CD4-positive, alpha-beta T cell treated with Interleukin-4 for 4 hours (primary cell): ENCODE measurements at places on chromosomes 16 and 17.

DNA sequence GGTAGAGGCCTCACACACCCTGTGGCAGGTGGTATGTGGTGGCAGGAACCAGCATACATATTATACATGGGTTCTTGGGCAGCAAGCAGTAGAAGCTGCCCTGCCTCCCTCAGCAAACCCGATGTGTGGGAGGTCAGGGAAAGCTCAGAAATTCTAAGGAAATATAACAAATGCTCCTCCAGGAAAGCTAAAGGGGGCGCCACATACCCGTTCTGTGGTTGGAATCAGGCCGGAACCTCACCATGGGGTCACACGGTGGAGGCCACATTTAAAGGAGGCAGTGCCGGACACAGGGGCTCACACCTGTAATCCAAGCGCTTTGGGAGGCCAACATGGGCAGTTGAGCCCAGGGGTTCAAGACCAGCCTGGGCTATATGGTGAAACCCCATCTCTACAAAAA is 12.4 kb upstream of the KATNB1 start:
- DNase-seq = no peak

DNA sequence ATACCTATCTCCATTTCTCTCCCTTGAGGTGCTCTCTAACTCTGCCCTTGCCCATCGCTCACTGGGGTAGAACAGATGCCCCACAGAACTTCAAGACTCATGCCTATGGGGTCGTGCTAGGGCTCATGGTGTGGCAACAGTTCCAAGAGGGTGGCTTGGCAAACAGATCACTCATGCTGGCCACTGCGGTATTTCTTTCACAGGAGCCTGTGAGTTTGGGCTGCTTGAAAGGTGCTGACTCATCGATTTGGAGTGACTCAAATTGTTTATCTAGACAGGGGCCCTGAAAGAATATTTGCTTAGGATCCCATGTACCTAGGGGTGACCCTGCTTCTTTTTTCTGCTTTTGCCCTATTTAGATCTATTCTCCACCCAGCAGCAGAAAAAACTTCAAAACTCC is 69.9 kb downstream of the IRX5 start:
- DNase-seq = no peak

GRCh38 chr16:17331071-17331607 is 139.6 kb downstream of the XYLT1 start:
- DNase-seq = no peak

GRCh38 chr16:89600956-89601355 is 12.5 kb upstream of the DPEP1 start:
- no peak for DNase-seq

DNA sequence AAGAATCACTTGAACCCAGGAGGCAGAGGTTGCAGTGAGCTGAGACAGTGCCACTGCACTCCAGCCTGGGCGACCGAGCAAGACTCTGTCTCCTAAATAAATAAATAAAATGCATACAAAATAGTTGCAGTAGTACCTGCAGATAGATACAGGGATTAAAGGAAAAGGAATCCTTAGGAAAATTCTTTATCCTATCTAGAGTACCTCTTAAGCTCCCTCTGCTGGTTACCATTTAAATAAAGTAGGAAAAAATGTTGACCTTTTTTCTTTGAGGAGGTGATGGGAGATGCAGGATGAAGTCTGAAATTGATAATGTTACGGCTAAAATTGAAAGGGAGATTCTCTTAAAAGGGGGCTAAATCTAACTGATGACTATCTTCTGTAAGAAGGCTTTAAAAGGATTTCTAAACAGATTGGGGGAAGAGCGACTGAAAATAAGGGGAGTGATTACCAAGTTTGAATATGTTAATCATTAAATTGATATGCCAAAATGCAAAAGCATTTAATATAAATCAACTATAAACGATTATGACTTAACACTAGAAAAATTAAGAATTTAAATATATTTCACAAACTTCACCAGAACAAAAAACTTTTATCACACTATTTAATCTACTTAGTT is 29.4 kb downstream of the C16orf87 start:
- DNase-seq = no peak

GRCh38 chr17:81412490-81413093 is 17.3 kb downstream of the BAHCC1 start:
- peak; percentile 49 for DNase-seq

GRCh38 chr17:38867179-38867967 is 2.5 kb upstream of the LASP1 start:
- DNase-seq = peak; percentile 62

DNA sequence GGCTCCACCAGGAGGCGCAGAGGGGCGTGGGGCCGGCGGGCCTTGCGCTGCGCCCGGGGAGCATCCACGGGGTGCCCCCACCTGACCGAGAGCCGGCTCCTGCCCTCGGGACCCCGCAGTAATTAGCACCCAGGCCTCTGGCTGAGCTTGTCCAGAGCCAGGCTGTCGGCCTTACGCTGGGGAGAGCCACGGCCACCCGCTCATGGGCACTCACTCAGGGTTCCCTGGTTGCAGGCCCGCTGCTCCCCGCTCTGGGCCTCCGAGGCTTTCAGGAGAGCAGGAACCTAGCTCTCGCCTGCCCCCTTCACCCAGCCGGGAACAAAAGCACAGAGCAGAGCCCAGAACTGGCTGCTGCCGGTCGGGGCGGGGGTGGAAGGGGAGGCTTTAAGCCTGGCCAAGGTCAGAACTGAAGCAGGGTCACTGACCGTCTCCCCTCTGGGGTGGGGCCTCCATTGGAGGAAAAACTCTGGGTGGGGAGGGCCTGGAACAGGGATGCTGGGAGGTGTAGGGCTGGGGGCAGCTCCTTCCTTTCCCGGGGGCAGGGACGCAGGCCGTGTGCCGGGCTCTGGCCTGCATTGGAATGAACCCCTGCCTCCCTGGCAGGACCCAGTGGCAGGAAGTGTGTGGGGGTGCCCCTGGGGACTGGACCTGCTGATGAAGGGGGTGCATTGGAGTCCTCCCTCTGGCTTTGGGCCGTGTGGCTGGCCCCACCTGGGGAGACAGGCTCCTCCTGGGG is 12.3 kb downstream of the GLIS2 start:
- DNase-seq = no peak

GRCh38 chr16:57577691-57578224 is 35.3 kb downstream of the ADGRG5 start:
- peak; percentile 45 for DNase-seq

DNA sequence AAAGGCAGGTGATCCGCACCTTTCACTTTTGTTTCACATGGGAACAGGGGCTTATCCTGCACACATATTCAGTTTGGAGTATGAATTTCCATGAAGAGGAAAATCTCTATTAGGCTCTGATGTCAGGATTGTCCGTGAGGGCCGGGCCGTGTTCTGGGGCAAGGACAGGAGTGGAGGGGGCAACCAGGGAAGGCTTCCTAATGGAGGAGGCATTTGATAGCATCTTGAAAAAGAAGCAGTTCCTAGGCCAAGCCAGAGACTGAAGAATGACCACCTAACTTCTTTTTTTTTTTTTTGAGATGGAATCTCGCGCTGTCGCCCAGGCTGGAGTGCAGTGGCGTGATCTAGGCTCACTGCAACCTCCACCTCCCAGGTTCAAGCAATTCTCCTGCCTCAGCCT is 174.2 kb downstream of the SEC14L1 start:
- no peak for DNase-seq

DNA sequence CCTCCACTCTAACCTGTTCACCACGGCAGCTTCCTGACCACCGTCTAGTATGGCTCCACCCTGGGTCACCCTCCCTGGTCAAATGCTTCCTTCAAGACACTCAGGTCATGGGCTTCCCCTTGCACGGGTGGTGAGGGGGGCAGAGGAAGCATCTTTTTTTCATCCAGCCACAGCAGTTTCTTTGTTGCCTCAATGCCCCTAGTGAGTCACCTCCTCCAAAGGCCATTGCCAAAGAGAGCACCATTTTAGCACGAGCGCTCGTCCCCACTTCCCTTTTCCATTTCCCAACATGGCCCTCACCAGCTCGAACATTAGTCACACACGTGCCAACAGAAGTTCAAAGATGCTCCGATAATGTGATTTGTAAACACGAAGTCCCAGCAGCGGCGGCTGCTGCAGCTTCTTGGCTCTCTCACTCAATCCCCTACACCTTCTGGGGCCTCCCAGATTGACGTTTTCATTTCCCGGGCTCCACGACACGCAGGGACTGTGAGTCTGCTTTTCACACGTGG is 134.6 kb downstream of the GAS7 start:
- peak; percentile 27 for DNase-seq

GRCh38 chr16:67932462-67932840 is 789 bp upstream of the CTRL start:
- no peak for DNase-seq

DNA sequence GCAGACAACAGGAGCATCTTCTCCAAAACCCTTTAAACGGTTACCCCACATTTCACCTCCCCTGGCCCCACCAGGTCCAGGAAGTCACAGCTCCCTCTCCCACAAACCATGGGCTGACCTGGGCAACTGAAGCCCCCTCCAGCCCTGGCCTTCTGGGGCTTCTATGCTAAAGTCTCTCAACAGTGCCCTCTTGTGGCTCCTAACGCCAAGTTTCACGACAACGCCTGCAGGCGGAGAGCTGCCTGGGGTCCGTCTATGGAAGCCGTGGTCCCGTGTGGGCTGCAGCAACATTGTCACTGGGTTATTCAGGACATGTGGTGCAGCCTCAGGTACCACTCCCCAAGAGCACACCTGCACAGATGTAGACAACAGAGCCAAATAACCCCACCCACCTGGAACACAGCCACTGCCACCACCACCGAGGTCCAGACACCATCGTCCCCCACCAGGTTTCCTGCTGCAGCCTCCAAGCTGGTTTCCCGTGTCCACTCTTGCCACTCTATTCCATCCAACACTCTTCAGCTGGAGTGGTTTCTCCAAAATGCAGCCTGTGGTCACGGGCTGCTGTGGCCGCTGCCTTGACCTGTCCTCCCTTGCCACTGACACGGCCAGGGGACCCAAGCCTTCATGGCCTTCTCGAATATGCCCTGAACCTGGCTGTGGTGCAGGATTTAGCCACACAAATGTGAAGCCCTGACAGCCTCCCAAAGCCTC is 19.1 kb downstream of the C16orf95 start:
- DNase-seq = peak; percentile 26

DNA sequence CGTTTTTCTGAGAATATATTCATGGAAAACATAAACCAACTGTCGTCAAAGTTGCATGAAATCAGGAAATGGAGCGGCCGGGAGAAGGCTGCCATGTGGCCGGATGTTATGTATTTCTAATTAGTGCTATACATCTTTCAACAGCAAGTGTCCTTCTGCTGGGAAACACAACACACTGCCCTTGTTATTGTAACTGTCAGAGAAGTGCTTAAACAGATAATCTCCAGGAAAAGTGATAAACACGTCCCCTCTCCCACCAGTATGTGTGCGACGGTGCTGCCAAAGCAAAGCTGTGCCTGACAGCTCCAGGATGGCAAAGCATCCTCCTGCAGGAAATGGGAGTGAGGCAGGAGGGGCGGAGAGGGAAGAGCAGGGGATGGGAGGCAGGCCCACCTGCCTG is 111.8 kb downstream of the SMG6 start:
- DNase-seq = no peak

DNA sequence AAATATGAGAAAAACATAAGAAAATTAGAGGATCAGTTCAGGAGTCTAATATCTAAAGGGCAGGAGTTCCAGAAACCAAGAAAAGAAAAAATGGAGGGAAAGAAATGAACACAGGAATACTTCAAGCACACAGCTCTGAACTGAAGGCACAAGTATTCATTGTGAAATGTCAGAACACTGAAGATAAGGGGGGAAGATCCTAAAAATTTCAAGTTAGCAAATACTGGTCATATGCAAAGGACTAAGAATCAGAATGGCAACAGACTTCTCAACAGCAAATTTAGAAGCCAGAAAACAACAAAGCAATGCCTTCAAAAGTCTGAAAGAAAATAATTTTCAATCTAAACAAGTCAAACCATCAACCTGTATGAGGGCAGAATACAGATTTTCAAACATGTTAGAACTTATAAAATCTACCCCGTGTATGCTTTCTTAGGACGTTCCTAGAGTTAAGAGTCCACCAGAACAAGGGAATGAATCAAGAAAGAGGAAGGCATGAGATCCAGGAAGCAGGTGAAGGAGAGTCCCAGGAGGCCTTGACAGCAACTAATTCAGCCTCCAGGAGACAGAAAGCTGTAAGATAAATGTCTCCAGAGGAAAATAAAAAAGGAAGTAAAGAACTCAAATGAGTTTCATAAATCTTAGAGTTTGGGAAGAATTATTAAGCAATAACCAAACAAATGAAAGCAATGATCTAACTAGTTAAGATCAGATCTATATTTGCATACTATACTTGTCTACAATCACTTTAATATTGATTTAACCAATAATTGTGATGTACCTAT is 2.8 kb downstream of the BRD7 start:
- no peak for DNase-seq

DNA sequence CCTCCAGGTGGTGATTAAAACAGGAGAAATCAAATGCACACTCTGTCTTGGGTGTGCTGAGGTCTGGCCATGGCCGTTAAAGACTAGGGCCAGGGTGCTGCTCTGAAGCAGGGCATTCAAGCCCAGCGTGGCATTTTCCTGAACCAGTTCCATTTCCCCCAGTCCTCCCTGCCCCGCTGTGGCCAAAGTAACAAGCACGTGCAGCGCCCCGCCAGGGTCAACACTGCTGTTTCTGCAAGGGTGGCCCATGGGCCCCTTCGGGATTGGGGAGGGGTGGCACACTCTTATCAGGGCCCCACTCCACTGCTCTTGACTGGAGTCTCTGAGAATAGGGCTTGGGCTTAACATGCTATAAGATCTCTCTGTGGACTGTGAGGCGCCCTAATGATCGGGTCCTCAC is 72.9 kb downstream of the IL21R start:
- no peak for DNase-seq

DNA sequence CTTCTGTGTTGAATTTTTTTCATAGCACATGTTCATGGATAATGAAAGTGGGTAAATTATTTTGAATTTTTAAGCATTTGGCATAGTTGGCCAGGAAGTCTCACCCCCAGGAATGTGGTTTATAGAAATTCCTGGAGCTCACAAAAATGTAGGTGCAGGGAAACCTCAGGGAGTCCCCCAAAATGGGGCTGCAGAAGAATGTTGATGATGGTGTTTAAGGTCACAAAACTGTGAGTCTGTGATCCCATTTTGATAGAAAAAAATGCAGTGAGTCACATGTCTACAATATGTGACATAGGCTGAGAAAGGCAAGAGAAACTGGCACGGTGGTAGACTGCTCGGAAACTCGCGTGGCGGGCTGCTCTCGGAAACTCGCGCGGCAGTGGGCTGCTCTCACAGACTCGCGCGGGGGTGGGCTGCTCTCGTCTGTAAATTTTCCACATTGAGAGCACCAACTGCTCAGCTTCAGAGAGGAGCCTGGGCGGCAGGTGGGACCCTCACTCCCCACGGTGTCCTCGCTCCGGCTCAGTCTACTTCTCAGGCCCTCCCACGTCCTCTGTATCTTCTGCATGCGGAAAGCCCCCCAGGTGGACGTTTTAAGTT is 18.7 kb upstream of the MC1R start:
- no peak for DNase-seq

- no peak for DNase-seq
These were observed 6.7 kb upstream of the NLRC5 start for GRCh38 chr16:56982695-56983094.

DNA sequence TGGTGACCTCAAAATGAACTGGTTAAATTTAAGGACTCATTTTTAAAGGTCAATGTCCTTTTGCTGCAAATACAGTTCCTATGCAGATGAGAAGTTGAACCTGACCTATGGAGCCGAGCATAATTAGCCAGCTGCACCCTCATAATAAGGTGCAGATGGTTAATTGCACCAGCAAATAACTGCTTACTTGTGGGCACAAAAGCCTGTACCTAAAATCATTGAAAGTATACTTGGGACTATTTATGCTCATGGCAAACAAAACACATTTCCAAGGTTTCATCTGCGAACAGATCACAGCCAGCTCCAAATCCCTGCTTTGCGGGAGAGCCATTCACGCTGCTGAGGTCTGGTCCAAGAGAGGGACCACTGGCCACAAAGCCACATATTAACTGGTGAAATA is 13.0 kb downstream of the HYDIN start:
- no peak for DNase-seq
